ENCODE measurements at places on chromosomes 13 and 19.

- no peak for DNase-seq
Measured at GRCh38 chr13:50078231-50078894, 63.1 kb downstream of the KCNRG start.

DNA sequence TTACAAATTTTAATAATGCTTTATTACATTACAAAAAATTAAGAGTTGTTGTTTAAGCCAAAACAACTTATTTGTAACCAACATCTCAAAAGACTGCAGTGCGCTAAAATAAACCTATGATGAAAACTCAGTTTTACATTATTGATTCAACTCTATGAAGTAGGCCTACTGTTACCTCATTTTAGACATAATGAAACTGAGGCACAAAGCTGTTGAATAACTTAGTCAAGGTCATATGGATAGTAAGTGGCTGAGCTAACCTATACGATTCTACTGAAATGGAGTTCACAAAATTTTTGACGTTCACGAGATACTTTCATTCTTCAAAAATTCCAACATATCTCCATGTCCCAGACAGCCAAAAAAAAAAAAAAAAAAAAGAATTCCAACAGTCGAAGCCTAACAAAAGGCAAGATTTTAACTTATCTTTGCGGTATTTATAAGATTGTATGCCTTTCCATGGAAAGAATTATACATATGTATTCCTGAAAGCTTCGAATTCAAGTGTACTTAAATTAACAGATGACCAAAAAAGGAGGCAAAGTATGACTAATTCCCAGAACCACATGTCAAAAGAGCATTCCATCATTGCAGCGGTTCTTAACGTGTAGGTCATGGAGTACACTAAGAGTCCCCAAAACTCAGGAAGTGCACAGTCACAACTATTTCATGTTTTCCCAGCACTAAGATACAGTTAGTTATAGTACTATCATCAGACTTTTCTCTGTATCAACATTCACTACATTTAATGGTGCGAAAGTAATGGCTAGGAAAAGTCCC is 69.4 kb downstream of the PSPC1 start:
- DNase-seq: no peak

GRCh38 chr19:55484593-55485438 is at the start of gene NAT14:
TSS of gene NAT14 (plus strand) at chr19:55485188. CDS start at chr19:55485709, 521 bp downstream.
- peak; percentile 77 for DNase-seq

DNA sequence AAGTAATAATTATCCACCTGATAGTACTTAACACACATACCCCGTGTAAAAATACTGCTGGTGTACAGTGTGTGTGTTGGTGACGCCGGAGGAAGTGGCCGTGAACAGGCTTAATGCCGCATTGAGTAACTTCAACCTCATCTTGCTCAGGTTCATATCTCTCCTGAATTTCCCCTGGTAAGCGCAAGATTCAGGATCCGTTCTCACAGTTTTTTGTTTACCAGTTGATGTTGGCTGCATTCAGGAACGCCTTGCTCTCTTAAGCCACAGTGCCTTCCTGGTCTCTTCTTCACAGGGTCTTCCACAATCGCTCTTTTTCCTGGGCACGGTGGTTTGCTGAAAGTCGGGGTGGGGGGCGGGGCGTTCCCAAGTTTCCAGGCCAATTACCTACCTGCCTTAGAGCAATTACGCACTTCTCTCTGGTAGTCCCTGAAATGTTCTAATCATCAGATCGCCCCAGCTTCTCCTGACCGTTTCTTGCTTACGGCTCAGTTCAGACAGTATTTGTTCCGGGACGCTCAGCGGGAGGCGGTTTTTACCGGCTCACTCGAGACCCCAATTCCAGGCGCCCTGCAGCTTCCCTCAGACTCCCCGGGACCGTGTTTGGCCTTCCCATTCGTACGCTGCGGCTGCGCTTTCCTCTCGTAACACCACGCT is 706 bp upstream of the DNAJC3 start:
- no peak for DNase-seq

- peak; percentile 54 for DNase-seq
Measured at GRCh38 chr19:47226426-47227351, 4.3 kb downstream of the BBC3 start.

Measured in activated B cell treated with CpG ODN at 0.5 μM for 24 hours (primary cell).